Brain (organoid and tissue), 16 donors: ENCODE measurements at places on chromosomes 7 and 10. TPM values are rescaled to one million over a fixed set of nuclear protein-coding genes. Genes with fewer than 3 reads are reported as not detected.

The CYP3A4 gene
- not detected for polyA plus RNA-seq

The FOXP2 gene
- 0.29 TPM for polyA plus RNA-seq

The SCIN gene
- 2.5 TPM for polyA plus RNA-seq

The SUN3 gene
- polyA plus RNA-seq: not detected

The AQP1 gene
- polyA plus RNA-seq: 144 TPM

The CCL26 gene
- not detected for polyA plus RNA-seq

The CYP2W1 gene
- not detected for polyA plus RNA-seq

The TMEM236 gene
- polyA plus RNA-seq: 0.05 TPM

The CALCR gene
- not detected for polyA plus RNA-seq
